A549 treated with Mapracorat at 1 μM for 4 hours (cell line): ENCODE measurements at places on chromosomes 12 and 14. TPM values are rescaled to one million over a fixed set of nuclear protein-coding genes. Genes with fewer than 3 reads are reported as not detected.

Gene TCTN2
- 11.7 to 13.9 TPM (median 13.5 TPM) in 5 replicates for total RNA-seq

Gene FOXA1
- total RNA-seq, result 5.7 to 9.3 TPM (median 7.6 TPM) in 5 replicates

Gene RNF212B
- not detected in 5 replicates for total RNA-seq

Gene BCAT1
- 7.9 to 14.3 TPM (median 9.5 TPM) in 5 replicates for total RNA-seq

Gene INHBE
- 0.05 to 0.09 TPM in 2 of 5 replicates, not detected in the others for total RNA-seq

Gene FKBP4
- 86.2 to 103 TPM (median 101 TPM) in 5 replicates for total RNA-seq

Gene TMEM63C
- total RNA-seq, result 2.6 to 4.5 TPM (median 3.6 TPM) in 5 replicates

Gene FSCB
- not detected in 5 replicates for total RNA-seq

Gene ANAPC7
- total RNA-seq, result 48.7 to 57.3 TPM (median 55.4 TPM) in 5 replicates

Gene PTPRO
- 0.05 to 0.20 TPM (median 0.12 TPM) in 3 of 5 replicates, not detected in the others for total RNA-seq

Gene B3GNT4
- 0.45 to 0.96 TPM (median 0.77 TPM) in 5 replicates for total RNA-seq

Gene ZNF891
- 0.28 to 0.41 TPM (median 0.31 TPM) in 5 replicates for total RNA-seq

Gene NEUROD4
- not detected in 5 replicates for total RNA-seq

Gene RFX4
- total RNA-seq, result not detected in 5 replicates

Gene KMT2D
- total RNA-seq, result 32.9 to 40.7 TPM (median 36.5 TPM) in 5 replicates

Gene HECTD1
- total RNA-seq, result 56.9 to 73.8 TPM (median 62.7 TPM) in 5 replicates

Gene RPL10L
- not detected in 5 replicates for total RNA-seq

Gene ATP5MC2
- total RNA-seq, result 639 to 703 TPM (median 667 TPM) in 5 replicates

Gene RNASE2
- not detected in 5 replicates for total RNA-seq

Gene NINJ2
- 0.36 to 0.89 TPM (median 0.46 TPM) in 5 replicates for total RNA-seq

Gene AKAP6
- total RNA-seq, result 0.30 to 0.55 TPM (median 0.47 TPM) in 5 replicates

Gene PTPRR
- total RNA-seq, result 0.20 to 0.43 TPM (median 0.32 TPM) in 5 replicates

Gene ITGA7
- 0.77 to 1.8 TPM (median 1.0 TPM) in 5 replicates for total RNA-seq

Gene SLC7A8
- 1.5 to 2.2 TPM (median 1.7 TPM) in 5 replicates for total RNA-seq

Gene RGS6
- total RNA-seq, result not detected in 5 replicates

Gene SCN8A
- total RNA-seq, result 1.2 to 1.9 TPM (median 1.8 TPM) in 5 replicates

Gene GEMIN2
- 20.2 to 28.4 TPM (median 22.6 TPM) in 5 replicates for total RNA-seq

Gene LRRK2
- 1.2 to 2.1 TPM (median 1.6 TPM) in 5 replicates for total RNA-seq

Gene HOXC12
- total RNA-seq, result not detected in 5 replicates

Gene CLIP1
- 31.5 to 40.8 TPM (median 36.6 TPM) in 5 replicates for total RNA-seq

Gene HOXC11
- total RNA-seq, result 0.62 to 0.92 TPM (median 0.85 TPM) in 5 replicates

Gene KRT72
- total RNA-seq, result not detected in 5 replicates

Gene GATC
- 20.0 to 26.4 TPM (median 22.3 TPM) in 5 replicates for total RNA-seq

Gene SDR9C7
- 0.15 TPM in 1 of 5 replicates, not detected in the others for total RNA-seq

Gene ZC2HC1C
- total RNA-seq, result 3.7 to 5.0 TPM (median 4.2 TPM) in 5 replicates
